Naive thymus-derived CD8-positive, alpha-beta T cell (primary cell): ENCODE measurements at places on chromosomes 7 and 10.

DNA sequence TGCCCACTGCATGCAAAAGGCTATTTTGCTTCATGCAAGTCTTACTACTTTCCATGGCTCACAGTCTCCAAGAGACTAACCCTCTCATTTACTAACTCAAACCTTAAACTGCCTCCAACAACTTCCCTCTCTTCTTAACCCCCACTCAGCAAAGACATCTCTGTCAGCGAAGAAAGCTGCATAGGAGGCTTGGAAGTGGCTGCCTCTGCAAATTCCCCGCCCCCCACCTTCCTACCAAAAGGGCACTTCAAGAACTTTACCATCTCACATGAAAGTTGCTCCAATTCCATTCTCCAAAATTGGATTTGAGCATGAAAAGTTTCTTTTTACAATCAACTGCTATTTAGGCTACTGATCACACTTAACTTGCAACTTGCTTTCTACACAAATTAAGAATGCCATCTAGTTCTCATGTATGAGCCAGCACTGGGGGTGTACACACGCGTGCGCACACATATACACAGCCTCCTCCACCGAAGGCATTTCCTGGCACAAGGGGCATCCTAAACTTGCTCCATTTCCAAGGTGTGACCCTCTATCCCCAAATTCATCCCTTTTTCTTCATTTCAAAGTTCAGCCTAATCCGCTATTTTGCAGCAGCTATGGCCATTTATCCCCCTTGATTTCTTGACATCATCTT is 1.8 kb downstream of the CCDC6 start:
- no peak for DNase-seq

GRCh38 chr10:104819731-104820130 is 178.6 kb downstream of the SORCS3 start:
- no peak for DNase-seq

- no peak for DNase-seq
These were observed 175.5 kb upstream of the PLXDC2 start for GRCh38 chr10:19640566-19641263.

- DNase-seq = peak; percentile 72
These were observed 56.8 kb upstream of the DGKI start for GRCh38 chr7:137903382-137904169.

DNA sequence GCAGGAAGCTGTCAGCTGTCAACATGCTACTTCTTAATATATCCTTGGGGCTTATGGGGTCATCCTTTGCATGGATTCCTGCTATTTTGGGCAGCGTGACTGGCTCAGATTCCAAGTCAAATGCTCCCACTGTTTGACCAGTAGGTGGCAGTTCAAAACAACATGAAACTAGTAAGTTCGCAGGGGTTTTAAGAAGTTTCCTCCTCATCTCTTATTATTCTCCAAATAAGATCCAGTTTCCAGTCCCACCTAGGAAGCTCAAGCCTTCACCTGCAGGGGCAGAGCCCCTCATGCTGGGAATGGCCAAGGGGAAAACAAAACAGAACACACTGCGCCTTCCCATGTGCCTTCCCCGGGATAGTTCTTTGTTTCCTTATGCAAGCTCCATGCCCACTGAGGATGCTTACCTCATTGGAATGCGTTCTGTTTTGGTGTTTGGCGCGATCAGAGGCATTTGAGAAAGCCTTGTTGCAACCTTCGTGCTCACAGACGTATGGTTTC is 259.8 kb downstream of the GLI3 start:
- DNase-seq = no peak
